ENCODE measurements at places on chromosomes 12 and 14. TPM values are rescaled to one million over a fixed set of nuclear protein-coding genes. Genes with fewer than 3 reads are reported as not detected.

ACVRL1 gene
- 1.4 TPM for total RNA-seq

SLC25A21 gene
- 8.7 TPM for total RNA-seq

OVCH1 gene
- not detected for total RNA-seq

TAS2R30 gene
- not detected for total RNA-seq

KRT73 gene
- not detected for total RNA-seq

SPIC gene
- not detected for total RNA-seq

SDR39U1 gene
- total RNA-seq, result 16.8 TPM

RIMKLB gene
- 10.0 TPM for total RNA-seq

PPP4R3A gene
- total RNA-seq, result 26.9 TPM

SERPINA10 gene
- not detected for total RNA-seq

FOXM1 gene
- 30.9 TPM for total RNA-seq

TCTN2 gene
- 6.3 TPM for total RNA-seq

HCAR2 gene
- not detected for total RNA-seq

SLC10A1 gene
- total RNA-seq, result not detected

MIP gene
- not detected for total RNA-seq

EIF2S3B gene
- 4.8 TPM for total RNA-seq

KRT85 gene
- total RNA-seq, result not detected

SERPINA9 gene
- total RNA-seq, result not detected

PLBD1 gene
- total RNA-seq, result 0.59 TPM

MANSC4 gene
- not detected for total RNA-seq

PRH2 gene
- total RNA-seq, result not detected

TAS2R13 gene
- total RNA-seq, result not detected

COX8C gene
- not detected for total RNA-seq

PGF gene
- total RNA-seq, result 50.6 TPM

RAB2B gene
- total RNA-seq, result 7.2 TPM

KRT5 gene
- 0.23 TPM for total RNA-seq

POTEG gene
- total RNA-seq, result not detected

ITGA7 gene
- 27.4 TPM for total RNA-seq

PAPLN gene
- not detected for total RNA-seq

NDUFA9 gene
- total RNA-seq, result 39.5 TPM

PTPRQ gene
- total RNA-seq, result 4.0 TPM

SCNN1A gene
- 0.66 TPM for total RNA-seq

SLCO1B1 gene
- total RNA-seq, result not detected

PEBP1 gene
- total RNA-seq, result 213 TPM

OTX2 gene
- total RNA-seq, result not detected

AQP6 gene
- total RNA-seq, result not detected
